ENCODE measurements at places on chromosomes 13 and 19. TPM values are rescaled to one million over a fixed set of nuclear protein-coding genes. Genes with fewer than 3 reads are reported as not detected.

DNA sequence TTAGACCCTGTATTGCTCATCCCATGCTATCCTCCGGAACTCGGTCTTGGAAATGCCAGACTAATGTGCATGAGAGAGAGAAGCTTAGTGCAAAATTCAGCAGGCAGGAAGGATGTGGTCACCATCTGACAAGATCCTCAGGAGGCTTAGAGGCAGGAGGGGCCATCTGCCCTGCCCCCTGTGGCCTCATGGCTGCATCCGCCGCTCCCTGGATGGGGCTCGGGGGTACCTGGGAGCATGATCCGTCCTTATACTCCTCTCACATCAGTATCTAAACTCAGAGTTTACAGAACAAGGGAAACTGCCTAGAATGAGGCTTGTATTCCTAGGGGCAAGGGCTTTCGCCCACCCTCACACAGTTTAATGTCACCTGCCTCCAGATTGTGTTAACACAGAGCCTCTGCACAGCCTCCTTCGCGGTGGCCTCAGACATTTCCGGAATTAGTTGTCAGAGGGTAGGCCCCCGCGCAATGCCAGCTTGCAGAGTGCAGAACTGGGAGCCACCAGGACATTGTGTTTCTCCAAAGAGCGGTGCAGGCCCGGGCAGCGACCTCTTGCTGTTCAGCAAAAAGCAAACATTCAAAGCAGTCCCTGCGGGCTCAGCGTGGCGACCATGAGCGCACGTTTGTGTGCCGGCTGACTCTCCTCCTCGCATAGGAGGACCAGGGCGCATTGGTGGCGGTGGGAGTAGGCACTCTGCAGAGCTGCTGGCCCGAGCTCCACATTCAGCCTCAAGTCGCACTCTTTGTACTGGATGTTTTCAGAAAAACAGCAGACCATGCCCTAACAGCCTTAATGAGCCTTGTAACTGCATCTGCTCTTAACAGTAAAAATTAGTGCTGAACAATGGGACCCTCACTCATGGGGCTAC, 39.1 kb downstream of the GPR12 start:
- peaks cover 5% of the 10 kb centered on the region for H3K4me1 ChIP-seq
- no peak overlapping the region for H3K27ac ChIP-seq
- H3K27me3 ChIP-seq: no peaks in the 10 kb centered on the region

GRCh38 chr19:51159656-51160055, 17.6 kb downstream of the SIGLEC7 start:
- no peak overlapping the region for H3K4me3 ChIP-seq
- H3K36me3 ChIP-seq: no peaks in the 10 kb centered on the region
- no peaks in the 10 kb centered on the region for H3K27me3 ChIP-seq
- no peaks in the 10 kb centered on the region for H3K4me1 ChIP-seq
- no peak for DNase-seq
- no peak overlapping the region for H3K27ac ChIP-seq

- H3K36me3 ChIP-seq: no peaks in the 10 kb centered on the region
- no peaks in the 10 kb centered on the region for H3K4me1 ChIP-seq
- H3K4me3 ChIP-seq: no peak overlapping the region
- no peak overlapping the region for H3K27ac ChIP-seq
Observed at GRCh38 chr13:35720690-35721554, 244.4 kb upstream of the MAB21L1 start.

GRCh38 chr19:12199757-12200419, 37.0 kb downstream of the ZNF136 start:
- no peaks in the 10 kb centered on the region for H3K4me1 ChIP-seq
- no peak overlapping the region for H3K27ac ChIP-seq
- H3K27me3 ChIP-seq: no peaks in the 10 kb centered on the region
- DNase-seq: no peak
- no peak overlapping the region for H3K4me3 ChIP-seq

Gene LRRC63
- total RNA-seq: 0.99 TPM

All from aorta (tissue), 5 donors.